NCI-H510A treated with DMSO at 0.1 percent for 48 hours (cell line): ENCODE measurements at places on chromosomes 4 and X.
A peak's percentile ranks its signal among the peaks of the same experiment; 100 is the strongest.

DNA sequence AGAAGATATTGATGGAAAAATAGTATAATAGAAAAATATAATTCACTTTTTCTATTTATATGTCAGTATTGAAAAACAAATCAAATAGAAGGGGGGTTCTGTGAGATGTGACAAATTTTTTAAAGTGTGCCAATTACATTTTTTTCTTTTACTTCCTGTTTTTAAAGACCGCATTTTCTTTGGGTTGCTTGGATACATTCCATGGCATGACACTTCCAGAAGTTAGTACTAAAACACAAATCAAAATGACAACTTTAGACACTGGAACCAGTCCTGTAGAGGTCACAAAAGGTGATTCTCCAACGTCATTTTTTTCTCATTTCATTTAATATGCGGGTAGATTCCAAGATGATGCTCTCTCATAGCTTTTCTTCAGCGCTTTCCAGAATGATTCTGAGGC, 116.2 kb upstream of the GNPDA2 start:
- no peak for DNase-seq

DNA sequence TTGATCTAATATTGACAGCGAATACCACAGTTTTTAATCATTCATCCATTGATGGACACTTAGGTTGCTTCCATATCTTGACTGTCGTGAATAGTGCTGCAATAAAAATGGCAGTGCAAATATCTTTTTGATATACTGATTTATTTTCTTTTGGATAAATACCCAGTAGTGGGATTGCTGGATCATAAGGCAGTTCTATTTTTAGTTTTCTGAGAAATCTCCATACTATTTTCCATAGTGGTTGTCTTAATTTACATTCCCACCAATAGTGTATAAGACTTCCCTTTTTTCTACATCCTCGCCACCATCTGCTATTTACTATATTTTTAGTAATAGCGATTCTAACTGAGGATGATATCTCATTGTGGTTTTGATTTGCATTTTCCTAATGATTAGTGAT, 100.1 kb downstream of the SMARCA1 start:
- DNase-seq = no peak

DNA sequence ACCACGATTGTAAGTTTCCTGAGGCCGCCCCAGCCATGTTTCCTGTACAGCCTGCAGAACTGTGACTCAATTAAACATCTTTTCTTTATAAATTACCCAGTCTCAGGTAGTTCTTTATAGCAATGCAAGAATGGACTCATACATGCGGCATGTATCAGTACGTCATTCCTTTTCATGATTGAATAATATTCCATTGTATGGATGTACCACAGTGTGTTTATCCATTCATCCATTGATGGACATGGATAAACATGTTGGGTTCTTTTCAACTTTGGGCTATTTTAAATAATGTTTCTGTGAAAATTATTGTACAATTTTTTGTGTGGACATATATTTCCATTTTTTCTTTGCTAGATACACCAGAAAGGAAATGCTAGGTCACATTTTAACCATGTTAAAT, 99.2 kb upstream of the IGSF1 start:
- no peak for DNase-seq

DNA sequence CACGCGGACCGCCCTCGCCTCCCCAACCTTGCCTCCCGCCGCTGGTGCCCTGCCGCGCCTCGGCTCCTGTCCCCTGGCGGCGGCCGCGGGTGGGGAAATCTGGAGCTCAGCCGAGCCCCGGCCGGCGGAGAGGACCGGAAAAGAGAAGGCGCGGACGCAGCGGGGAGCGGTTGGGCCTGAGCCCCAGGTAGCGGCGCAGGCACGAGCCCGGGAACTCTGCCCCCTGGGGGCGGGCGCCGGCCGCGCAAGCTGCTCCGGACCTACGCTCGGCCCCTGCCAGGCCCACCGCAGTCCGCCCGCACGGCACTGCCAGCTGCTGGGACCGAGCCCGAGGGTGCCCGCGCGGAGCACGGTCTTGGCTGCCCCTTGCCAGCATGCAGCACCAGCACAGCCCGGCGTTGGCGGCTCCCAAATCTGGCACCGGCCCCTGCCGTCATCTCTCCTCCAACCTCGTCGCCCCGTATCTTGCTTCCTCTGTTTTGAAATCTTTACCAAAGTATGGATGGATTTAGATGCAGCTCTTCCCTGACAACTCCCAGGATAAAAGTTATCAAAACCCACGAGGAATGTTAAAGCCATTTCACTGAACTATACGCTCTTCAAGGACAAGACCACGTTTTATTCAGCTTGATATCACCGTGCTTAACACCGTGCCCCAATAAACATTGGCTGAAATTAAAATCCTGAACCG, at the start of gene PRSS12:
TSS of gene PRSS12 (minus strand) at position 161 of the 691 bp plus-strand sequence. CDS start 283 bp downstream, outside the sequence.
- peak; percentile 34 for DNase-seq
